ENCODE measurements at places on chromosomes 16 and 17.

DNA sequence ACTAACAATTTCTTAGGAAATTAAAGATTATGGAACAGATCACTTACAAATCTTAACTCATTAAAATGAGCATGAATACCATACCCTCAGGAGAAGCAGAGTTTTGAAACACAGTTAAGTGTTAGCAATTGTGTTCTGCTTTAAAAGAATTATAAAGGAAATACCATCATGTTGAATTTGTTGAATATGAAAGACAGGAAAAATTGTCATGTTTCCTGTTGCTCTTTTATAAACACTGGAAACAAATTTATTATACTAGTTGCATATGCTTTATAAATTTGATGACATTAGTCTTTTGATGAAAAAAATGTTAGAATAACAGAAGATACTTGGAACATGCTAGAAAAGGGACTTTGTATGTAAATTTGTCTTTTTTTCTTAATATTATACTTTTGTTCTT is 59.7 kb downstream of the VMP1 start:
- DNase-seq = no peak

GRCh38 chr17:3558603-3559269 is 1.1 kb upstream of the TRPV3 start:
- peak; percentile 69 for DNase-seq

GRCh38 chr16:70749681-70750601 is 51.0 kb downstream of the VAC14 start:
- no peak for DNase-seq

DNA sequence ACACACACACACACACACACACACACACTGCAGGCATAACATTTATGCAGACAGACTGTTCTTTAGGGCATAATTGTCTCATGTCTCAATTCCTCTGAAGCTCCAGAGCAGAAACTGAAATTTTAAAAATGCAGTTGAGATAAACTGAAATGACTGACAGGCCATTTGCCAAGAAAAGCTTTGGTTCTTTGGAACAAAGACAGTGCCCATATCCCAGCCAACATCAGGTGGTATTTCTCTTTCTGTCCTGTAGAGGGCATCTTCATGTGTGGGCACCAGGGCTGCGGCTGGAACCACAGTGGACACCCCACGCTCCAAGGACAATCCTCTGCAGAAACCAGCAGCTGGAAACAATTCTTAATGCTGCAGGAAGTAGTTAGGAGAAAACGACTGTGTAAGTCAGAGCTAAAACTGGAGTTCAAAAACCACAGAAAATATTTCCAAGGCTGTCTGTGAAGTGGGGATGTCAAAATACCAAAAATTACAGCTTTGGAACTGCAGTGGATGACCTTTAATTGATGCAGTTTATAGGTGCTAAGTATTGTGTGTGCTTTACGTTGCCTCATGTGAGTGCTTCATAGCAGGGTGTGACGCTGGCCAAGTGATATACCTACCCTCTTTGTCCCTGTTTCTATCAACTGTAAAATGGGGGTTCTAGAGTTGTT is 10.6 kb upstream of the MEFV start:
- DNase-seq = no peak

- no peak for DNase-seq
Observed at GRCh38 chr16:24349320-24349719, 93.2 kb downstream of the CACNG3 start.

DNA sequence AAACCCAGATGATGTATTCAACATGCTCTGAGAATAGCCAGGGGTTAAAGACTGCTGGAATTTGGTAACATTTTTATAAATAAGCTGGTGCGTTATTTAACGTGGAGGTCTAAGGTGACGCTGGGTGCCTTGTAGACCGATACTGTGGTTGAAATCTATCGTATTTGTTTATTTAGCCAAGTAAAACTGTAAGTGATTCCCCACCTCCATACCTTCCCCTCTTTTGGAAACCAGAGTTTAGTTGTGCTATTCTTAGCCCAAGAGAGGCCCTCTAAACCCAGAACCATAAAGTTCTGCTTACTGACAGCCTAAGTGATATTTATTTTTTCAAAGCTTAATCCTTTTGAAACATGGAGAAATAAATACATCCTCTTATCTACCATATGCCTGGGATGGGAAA is 744.5 kb downstream of the WWOX start:
- DNase-seq = no peak

DNA sequence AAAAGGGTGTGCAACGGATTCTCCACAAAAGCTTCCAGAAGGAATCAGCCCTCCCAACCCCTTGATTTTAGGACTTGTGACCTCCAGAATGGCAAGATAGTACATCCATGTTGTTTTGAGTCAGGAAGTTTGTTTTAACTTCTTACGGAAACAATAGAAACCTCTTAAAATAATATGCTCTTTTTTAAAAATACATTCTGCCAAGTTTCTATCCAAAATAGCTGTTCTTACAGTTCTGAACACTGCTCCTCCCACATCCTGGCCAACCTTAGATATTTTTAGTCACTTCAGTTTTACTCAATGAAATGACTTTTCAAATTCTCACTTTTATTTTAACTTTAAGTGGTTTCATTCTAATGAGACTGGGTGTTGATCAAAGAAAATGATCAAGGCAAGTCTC is 156.4 kb downstream of the ZNF18 start:
- DNase-seq = no peak

DNA sequence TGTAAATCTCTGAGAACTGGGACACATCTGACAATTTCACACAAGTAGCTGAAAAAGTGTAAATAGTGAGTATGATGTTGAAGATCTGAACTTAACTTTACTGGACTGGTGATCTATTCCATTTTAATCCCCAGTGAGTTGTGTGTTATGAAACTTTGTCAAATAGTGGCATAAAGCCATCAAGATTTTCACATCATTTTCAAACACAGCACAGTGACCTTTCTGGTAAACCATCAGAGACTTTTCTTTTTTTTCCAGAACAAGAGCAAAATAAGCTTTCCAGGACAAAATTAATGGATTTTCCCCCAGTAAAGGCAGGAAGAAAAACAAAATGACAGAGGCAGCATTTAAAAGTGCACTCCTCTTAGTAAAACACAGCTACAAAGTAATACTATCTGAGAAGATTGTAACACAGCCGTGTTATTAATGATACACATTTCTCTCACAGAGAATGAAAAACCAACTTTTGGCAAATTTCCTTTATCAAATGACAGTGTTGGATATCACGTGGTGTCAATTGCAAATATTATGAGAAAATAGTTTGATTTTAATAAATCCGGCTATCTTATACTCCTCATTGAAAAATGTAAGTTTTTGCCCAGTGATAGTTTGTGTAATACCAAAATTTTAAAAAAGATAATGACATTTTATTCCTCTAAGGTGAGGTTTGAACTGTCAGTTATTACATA is 16.8 kb upstream of the COL1A1 start:
- DNase-seq = no peak

DNA sequence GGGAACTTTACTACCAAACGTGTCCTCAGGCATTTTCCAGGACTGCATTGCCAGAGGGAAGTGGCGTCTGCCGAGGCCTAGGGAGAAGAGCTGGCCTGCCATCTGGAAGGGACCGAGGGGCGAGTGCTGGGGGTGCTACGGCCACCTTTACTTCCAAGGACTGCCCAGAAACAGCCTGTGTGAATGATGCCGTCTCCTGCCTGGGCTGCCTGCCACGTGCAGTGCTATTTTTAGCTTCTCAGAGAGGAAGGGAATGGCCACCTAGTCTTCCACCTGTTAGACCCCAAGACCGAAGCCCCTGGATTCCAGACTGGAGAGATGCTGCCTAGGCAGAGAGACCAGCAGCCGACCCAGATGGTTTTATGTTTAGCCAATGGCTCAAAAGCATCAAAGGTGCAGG is 57.2 kb downstream of the VAC14 start:
- no peak for DNase-seq

GRCh38 chr16:25633549-25633948 is 58.2 kb upstream of the HS3ST4 start:
- no peak for DNase-seq

DNA sequence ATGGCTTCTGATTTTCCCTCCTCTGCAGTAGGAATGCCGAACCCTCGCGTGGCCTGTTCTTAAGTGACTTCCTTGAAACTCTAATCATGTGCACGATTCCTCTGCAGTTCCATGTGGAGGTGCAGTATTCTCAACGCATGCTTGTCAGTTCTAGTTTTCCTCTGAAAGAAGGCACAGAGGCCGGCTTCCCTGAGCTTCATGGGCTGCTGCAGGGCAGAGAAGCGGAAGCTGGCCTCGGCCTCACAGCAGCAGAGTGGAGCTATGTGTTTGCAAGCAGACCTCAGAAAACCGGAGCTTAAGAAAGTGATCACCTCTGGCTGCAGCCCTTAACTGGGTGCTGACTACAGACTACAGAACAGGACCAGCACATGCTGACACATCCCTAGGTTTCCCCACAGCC is 500.7 kb downstream of the GRIN2A start:
- no peak for DNase-seq

GRCh38 chr16:83762141-83762991 is 45.4 kb upstream of the HSBP1 start:
- no peak for DNase-seq

DNA sequence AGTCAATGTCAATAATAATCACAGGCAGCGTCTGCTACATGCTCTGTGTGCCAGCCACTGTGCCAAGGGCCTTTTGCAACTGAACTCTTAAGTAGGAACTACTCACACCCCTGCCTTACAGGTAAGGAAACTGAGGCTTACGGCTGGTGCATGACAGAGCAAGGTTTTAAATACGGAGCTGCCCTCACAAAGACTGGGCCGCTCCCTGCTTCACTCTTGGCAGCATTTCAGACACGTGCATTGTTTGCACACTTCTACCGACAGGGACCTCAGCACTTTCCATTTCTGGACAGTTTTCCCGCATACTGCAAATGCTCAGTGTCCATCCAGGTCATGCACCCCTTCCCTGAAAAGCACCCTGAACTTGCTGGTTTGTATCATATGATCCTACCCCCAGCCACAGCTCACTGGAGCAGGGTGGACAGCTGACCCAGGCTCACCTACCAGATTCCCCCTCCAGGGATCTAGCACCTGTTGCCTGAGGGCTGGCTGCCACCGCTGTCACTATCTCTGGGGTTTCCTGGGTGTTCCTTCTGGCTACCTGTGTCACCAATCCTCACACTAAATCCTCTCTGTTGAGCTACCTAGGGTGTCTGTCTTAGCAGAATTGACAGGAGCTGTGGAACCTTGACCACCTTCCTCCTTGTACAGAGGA is 142.9 kb downstream of the C16orf78 start:
- no peak for DNase-seq

GRCh38 chr16:4011225-4011939 is 104.9 kb downstream of the ADCY9 start:
- no peak for DNase-seq

DNA sequence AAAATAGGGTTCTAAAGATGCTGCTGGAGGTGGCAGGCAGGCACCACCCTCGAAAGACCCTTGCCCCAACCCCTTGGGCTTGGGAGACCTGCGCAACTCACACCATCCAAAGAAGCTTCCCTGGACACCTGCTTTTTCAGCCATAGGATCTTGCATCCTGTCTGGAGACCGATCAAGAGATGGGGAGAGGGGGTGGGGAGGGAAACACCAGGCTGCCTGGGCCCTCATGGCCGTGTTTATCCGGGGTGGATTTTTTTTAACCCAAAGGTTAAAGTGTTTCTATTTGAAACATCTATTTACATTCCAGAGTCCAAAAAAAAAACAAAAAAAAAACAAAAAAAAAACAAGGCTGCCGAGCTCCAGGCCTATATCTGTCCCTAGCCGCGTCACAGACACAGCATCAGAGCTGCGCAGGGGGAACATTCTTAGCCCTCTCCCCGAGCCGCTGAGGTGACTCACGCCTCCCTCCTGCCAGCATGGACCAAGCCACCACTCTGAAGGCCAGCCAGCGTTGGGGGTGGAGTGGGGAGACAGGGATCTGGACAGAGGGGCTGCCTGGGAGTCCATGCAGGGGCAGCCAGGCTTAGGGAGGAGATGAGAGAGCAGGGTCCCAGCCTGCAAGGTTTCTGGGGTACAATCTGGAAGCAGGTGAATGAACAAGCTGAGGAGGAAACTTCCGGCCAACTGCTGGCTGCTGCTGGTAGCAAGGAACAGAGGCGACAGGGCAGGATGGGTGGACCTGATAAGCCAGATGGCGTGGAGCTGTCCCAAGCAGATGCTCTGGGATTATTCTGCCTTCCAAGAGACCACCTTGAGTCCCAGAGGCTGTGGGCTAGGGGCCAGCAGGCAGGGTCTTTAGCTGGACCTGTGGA is 14.8 kb downstream of the HDAC5 start:
- no peak for DNase-seq

DNA sequence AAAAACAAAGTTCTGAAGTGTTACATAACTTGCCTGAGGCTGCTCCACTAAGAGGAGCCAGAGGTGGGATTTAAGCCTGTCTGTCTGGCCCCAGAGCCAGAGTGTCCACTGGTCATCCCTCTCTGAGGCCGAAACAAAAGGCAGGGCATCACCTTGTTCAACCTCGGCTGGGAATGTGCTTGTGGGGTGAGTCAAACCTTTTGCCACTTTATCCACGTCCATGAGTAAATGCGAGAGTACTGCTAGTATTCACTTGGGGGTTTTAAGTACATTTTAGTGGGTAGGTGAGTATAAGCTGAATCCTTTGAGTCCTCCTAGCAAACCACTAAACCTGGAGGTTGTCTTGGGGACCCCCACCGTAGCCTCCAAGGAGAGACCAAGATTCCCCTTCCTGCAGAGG is 103.5 kb downstream of the STX8 start:
- no peak for DNase-seq

GRCh38 chr17:49338883-49339282 is 23.2 kb downstream of the ZNF652 start:
- no peak for DNase-seq

- no peak for DNase-seq
Observed at GRCh38 chr17:79808763-79809529, 12.1 kb upstream of the CBX8 start.

GRCh38 chr17:47776330-47777197 is 43.5 kb downstream of the TBX21 start:
- peak; percentile 43 for DNase-seq

DNA sequence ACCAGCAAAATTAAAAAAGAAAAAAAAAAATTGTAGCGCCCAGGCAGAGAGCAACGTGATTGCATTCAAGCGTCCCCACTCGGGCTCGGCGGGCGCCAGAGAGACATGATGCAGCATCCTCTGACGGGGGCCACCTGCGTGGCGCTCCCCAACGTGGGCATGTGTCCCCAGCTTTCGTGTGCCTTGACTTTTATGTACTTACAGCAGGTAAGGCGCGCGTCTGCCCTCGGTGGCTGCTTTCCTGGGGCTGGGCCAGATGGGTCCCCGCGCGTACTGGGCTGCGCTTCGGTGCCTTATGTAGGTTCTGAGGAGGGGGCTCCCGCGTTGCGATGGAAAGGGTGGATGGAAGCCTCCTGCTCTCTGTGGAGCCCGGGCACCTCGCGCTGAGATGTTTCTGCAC is 28.4 kb upstream of the RBFOX1 start:
- no peak for DNase-seq
